Stimulated activated CD8-positive, alpha-beta memory T cell treated with anti-CD3 and anti-CD28 coated beads, Interleukin-15, amount 100 ng/mL, for 1 hour (primary cell): ENCODE measurements at places on chromosomes 2 and 18.

DNA sequence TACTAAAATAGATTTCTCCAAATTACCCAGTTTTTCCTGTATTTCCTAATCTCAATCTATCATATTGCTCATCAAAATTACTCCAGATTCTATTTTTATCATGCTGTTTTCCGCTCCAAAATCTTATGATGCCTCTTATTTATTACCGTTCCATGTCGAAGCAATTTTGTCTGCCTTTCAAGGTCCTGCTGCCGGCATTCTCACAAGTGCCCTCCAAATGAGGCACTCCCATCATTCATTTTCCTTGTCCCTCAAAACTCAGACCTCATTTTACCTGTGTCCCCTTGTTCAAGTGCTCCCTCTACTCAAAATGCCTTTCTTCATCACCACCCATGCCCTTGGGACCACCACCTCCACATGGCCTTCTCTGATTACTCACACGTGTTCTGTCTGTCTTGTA is 13.1 kb downstream of the NEB start:
- no peak for DNase-seq

GRCh38 chr2:38981003-38981669 is 91.5 kb downstream of the ARHGEF33 start:
- no peak for DNase-seq

GRCh38 chr2:188388831-188389230 is 97.2 kb downstream of the GULP1 start:
- DNase-seq: no peak

DNA sequence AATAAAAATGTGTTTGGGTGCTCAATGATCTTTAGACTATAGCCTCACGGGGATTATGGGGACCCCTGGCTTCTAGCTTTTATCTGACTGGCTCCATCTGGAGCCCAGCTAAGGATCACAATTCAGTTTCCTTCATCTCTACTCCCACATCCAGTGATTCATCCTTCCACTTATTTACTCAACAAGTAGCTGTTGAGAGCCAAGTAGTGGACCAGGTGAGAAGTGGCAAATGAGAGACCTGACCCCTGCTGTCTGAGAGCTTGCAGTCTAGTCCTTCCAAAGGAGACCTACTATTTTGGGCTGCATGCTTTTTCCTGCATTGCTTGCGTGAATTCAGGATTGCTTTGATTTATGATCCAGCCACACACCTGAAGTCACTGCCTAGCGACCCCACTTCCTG is 10.7 kb upstream of the DSG3 start:
- DNase-seq: no peak

DNA sequence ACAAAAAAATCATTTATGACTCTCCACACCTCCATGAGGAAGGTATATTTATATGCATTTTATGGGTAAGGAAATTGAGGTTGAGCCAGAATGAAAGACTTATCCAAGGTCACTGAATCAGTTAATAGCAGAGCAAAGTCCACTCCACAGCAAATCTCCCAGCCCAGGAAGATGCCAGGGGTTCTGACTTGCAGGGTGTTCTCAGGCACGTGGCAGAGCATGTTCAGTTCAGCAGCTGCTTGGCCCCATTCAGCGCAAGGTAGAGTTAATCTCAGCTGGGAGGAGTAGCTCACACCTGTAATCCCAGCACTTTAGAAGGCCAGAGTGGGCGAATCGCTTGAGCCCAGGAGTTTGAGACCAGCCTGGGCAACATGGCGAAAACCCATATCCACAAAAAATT is 17.8 kb upstream of the DGKD start:
- DNase-seq: no peak

GRCh38 chr2:14199040-14199439 is 433.5 kb upstream of the LRATD1 start:
- no peak for DNase-seq

- no peak for DNase-seq
These were observed 1492.9 kb upstream of the CELF4 start for GRCh38 chr18:39058386-39059000.

DNA sequence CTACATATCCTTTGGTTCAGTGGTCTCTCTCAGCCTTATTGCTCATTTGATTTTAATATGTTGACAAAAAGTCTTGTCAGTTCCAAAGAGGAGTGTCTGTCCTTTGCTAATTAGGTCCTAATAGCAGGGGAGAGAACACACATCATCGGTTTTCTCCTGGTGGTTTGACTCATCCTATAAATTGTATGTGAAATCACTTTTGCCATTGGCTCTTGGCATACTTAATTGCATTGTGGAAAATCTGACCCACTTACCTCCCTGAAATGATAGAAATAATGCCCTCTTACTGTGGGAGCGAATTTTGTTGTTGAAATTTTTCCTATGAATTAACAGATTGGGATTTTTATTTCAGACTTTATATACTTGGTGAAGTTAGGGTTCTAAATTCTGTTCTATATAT is 58.3 kb downstream of the MTCL1 start:
- DNase-seq: no peak

- DNase-seq: no peak
These were observed 176.1 kb upstream of the TNP1 start for GRCh38 chr2:217035967-217036366.

DNA sequence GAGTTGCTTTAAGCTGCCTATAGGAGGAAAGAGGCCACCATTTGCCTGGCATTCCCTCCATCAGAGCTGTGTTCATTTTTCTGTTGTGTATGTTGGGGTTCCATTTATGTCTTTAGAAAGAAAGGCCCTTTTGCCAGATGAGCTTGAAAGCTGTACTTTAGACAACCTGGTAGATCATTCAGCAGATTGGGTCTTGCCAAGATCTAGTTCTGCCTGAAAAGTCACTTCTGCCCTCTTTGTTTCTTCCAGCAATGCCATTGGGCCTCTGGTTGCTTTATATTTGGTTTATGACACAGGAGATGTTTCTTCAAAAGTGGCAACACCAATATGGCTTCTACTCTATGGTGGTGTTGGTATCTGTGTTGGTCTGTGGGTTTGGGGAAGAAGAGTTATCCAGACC is 14.4 kb downstream of the SLC20A1 start:
- no peak for DNase-seq

DNA sequence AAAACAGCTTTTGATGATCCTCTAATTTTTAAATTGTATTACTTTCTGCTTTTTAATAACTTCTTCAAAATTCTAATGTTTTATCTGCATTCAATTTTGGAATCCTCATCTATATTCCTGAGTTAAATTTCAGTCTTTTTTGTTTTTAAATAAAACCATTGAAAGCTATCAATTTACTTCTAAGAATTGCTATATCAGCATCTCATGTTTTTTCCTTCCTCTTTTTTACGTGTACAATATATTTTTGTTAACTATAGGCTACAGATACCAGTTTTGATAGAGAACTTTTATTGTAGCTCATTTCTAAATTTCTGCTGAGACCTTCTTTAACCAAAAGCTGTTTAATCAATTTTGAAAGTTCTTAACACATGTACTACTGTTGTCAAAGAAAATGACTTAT is 84.5 kb downstream of the SS18 start:
- DNase-seq: no peak

DNA sequence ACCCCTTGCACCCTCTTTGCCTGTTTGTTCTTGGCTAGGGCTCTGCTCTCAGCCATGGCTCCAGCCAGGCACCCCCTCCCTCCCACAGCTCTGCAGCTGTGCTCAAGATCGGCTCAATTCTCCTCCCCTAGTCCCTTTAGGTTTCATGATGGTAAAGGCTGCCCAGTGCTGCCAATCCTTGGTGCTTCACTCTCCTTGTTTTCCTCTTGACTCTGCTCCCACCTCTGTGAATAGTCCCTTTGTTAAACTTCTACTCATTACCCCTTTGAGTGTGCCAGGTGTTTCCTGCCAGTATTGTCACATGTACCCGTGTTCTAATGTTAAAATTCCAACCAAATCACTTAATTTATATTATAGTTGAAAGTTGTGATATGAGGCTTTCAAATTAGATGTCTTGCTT is 101.0 kb upstream of the CERS6 start:
- DNase-seq: no peak

- DNase-seq: no peak
These were observed 6.7 kb downstream of the CAVIN2 start for GRCh38 chr2:191839918-191840804.
